AG09319 (cell line): ENCODE measurements at places on chromosomes 2 and 18.

- no peak for DNase-seq
These were observed 5.3 kb downstream of the PTGR3 start for GRCh38 chr18:75203416-75204268.

- no peak for DNase-seq
These were observed 8.2 kb upstream of the ACADL start for GRCh38 chr2:210233487-210233886.

GRCh38 chr2:102735416-102736109, 26.3 kb upstream of the TMEM182 start:
- DNase-seq: no peak

DNA sequence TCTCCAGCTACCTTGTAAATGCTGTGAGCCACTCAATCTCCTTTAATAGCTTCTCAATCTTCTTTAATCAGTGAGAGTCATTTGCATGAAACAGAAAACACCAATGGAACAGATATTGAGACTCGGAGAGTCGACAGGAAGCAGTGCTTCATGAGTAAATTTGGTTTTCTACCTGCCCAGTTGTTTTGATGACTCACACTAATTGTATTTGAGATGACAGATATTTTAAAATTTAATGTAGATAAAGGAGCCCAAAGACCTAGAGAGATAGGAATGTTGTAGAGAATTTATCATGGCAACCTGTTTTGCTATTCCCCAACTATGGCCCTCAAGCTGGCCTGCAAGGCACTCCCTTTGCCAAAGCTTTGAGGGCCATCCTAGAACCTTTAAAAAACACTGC, 119.1 kb downstream of the CDC42EP3 start:
- no peak for DNase-seq

- no peak for DNase-seq
These were observed 26.3 kb upstream of the NPC1 start for GRCh38 chr18:23612434-23613090.

- no peak for DNase-seq
These were observed 21.0 kb upstream of the PAX3 start for GRCh38 chr2:222319586-222320435.
